ENCODE measurements at places on chromosomes 7 and 10. TPM values are rescaled to one million over a fixed set of nuclear protein-coding genes. Genes with fewer than 3 reads are reported as not detected.

DNA sequence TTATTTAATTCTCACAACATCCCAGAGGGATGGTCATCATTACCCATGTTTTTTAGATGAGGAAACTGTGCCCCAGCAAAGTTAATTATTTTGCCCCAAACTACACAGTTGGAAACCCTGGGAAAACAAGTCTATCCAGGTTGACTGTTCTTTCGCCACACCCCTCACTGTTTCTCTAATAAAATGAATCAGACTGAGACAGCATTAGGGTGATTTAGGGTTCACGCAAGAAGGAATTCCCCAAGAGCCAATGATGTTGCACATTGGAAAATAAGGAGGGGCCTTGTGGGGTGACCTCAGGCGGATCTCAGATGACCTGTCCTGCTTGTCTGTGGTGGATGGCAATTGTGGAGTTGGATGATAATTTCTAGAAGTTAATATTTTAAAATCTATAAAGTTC, 135.7 kb upstream of the TBX20 start:
- no peak overlapping the region for H3K4me3 ChIP-seq
- no peaks in the 10 kb centered on the region for H3K36me3 ChIP-seq
- no peak overlapping the region for H3K27ac ChIP-seq
- H3K27me3 ChIP-seq = peaks cover 6% of the 10 kb centered on the region

GRCh38 chr10:84088626-84089025, 50.7 kb upstream of the GHITM start:
- H3K27ac ChIP-seq = no peak overlapping the region
- peaks cover 45% of the 10 kb centered on the region for H3K27me3 ChIP-seq
- no peaks in the 10 kb centered on the region for H3K36me3 ChIP-seq
- no peak overlapping the region for H3K4me3 ChIP-seq
- DNase-seq = no peak

DNA sequence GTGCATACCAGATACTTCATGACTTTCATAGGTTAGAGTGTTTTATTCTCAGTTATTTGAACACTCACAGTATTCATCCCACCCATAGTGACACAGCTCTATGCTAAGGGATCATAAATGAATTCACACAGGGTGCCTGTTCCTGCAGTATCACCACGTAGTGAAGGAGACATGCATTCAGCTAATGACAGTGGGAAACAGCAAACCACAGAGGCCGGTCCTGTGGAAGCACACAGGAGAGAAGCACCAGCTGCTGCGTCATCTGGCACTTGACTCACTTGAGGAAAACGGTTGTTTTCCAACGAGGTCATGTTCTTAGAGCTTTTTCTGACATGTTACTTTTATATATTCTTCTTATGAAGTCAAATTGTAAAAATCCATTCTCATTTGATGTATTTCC, 73.0 kb downstream of the UBE3C start:
- H3K4me3 ChIP-seq = no peak overlapping the region
- peaks cover 2% of the 10 kb centered on the region for H3K4me1 ChIP-seq
- H3K27ac ChIP-seq = no peak overlapping the region
- H3K27me3 ChIP-seq = no peaks in the 10 kb centered on the region
- DNase-seq = no peak

GRCh38 chr7:71491336-71491735, 359.4 kb downstream of the GALNT17 start:
- H3K36me3 ChIP-seq = no peaks in the 10 kb centered on the region
- DNase-seq = no peak
- H3K27me3 ChIP-seq = no peaks in the 10 kb centered on the region
- no peaks in the 10 kb centered on the region for H3K4me1 ChIP-seq
- no peak overlapping the region for H3K27ac ChIP-seq
- H3K4me3 ChIP-seq = no peak overlapping the region

DNA sequence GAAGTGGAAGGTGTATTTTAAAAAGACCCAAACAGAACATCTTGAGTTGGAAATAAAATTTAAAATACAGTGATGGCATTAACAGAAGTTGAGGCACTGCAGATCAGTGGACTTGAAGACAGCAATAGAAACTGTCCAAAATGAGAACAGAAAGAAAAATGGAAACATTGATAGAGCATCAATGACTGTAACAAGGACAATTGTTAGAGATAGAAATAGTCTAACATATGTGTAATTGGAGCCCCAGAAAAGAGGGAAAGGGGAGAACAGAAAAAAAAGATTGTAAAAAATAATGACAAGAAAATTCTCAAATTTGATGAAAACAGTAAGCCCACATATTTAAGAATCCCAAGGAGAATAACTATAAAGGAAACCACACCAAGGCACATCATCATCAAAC, 29.4 kb downstream of the VKORC1L1 start:
- H3K4me3 ChIP-seq = no peak overlapping the region
- H3K27me3 ChIP-seq = no peaks in the 10 kb centered on the region
- no peak for DNase-seq
- peaks cover 2% of the 10 kb centered on the region for H3K4me1 ChIP-seq

GRCh38 chr7:32586291-32587221, 91.3 kb downstream of the AVL9 start:
- no peaks in the 10 kb centered on the region for H3K27me3 ChIP-seq
- peaks cover 5% of the 10 kb centered on the region for H3K4me1 ChIP-seq
- no peaks in the 10 kb centered on the region for H3K36me3 ChIP-seq
- no peak overlapping the region for H3K4me3 ChIP-seq

DNA sequence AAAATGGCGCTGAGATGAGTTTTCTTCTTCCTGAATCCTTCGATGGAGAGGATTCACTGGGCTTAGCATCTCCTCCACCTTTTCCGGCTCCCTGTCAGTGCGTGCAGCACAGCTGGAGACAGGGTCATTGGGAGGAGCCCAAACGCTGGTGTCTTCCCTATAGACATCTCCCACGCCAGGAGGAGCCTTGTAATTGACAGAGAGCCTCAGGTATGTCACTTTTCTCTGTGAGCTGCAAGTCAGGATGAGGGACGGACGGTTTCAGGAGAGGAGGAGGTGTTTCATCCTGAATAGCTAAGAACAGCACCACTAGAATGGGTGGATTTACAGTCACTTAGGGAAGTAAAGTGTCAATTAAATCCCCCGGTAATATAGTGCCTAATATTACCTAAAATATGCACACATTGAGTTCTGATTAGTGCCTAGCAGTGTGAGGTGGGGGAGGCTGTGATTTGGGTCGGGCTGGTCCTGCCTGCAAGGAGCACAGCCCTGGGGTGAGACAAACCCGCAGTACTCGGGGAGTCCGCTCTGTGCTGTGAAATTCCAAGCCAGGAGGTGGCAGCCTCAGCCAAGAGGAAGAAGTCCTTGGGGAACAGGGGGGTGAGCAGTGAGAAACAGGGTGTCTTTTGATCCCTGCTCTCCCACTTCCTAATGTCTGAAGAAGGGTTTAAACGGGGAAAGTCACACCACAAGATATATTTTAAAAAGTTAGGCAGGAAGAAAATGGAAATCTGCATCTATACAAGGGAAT, 28.2 kb downstream of the IL15RA start:
- no peaks in the 10 kb centered on the region for H3K36me3 ChIP-seq
- H3K4me1 ChIP-seq = peaks cover 14% of the 10 kb centered on the region
- H3K4me3 ChIP-seq = no peak overlapping the region
- no peaks in the 10 kb centered on the region for H3K27me3 ChIP-seq

DNA sequence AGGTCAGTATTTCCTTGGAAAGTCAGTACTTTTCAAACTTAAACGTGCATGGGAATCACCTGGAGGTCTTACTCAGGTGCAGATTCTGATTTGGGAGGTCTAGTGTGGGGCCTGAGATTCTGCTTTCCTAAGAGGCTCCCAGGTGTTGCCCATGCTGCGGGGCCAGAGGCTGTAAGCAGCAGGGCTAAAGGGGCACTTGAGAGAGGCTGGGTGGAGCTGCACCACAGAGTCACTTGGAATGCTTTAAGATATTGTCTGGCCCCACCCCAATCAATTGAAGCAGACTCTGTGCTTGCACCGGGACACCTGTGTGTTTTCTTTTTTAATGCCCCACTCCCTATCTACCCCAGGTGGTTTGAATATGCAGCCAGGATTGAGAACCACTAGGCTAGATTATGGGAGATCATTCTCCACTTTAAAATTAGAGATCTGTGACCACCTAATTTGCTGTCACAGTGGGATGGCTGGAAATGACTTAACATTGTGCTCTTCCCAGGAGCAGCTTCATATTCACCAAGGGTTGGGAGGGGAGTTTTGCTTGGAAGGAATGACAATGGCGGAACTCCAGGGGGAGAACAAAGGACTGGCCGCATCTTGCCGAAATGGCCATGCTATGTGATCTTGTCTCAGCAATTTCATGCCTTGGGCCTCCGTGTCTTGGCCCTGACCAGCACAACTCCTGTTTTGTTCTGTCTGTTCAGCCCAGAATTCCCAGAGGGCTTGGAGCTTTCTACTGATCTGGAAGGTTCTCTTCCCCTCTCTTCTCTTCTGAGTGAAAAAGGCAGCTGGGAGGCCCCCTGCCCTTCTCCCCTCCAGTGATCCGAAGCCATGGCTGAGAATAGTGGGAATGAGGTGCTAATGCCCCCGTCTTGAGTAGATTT, 80.2 kb downstream of the FAM241B start:
- no peaks in the 10 kb centered on the region for H3K4me1 ChIP-seq
- peaks cover 62% of the 10 kb centered on the region for H3K27me3 ChIP-seq
- DNase-seq = no peak
- no peak overlapping the region for H3K27ac ChIP-seq
- H3K4me3 ChIP-seq = no peak overlapping the region

DNA sequence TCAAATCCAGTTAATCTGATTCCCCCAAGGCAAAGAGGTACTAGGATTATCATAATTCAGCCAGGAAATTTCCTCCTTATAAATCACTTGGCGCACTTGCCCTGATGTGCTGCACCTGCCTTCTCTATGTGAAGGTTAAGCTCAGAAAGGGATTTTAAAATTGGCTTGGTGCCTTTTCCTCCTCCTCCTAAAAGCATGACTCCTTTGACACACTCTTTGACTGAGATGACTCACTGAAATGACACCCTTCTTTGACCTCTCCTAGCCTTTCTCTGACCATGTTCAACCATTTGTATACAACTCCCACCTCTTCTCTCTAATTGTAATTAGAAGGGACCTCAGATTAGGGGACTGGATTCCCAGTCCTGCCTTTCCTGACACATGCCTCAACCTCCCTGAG, 46.5 kb downstream of the ABLIM1 start:
- no peaks in the 10 kb centered on the region for H3K27me3 ChIP-seq
- H3K4me3 ChIP-seq = no peak overlapping the region
- H3K4me1 ChIP-seq = peaks cover 18% of the 10 kb centered on the region
- H3K36me3 ChIP-seq = peaks cover 6% of the 10 kb centered on the region

DNA sequence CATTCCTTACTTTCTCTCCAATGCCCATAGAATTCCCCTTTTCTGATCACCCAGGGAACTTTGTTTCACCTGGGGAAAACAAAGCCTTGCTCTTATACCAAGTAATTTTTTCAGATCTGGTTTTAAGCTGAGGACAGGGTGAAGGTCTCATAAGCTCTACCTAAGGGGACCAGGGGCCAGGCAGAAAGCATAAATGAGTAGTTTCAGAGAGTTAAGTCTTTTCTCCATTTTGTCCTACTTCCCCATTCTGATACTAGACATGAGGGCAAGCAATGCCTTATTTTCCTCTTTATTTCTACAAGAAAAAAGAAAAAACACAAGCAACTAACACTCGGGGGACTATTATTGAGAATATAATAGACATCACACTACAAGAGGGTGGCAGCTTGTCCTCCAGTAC, 2.9 kb downstream of the AKR1D1 start:
- H3K27me3 ChIP-seq = peaks cover 9% of the 10 kb centered on the region
- no peak overlapping the region for H3K4me3 ChIP-seq
- H3K36me3 ChIP-seq = no peaks in the 10 kb centered on the region
- DNase-seq = no peak

GRCh38 chr10:71078454-71079145, 133.8 kb upstream of the UNC5B start:
- H3K4me1 ChIP-seq = peaks cover 3% of the 10 kb centered on the region
- peaks cover 32% of the 10 kb centered on the region for H3K27me3 ChIP-seq
- DNase-seq = no peak
- no peak overlapping the region for H3K4me3 ChIP-seq
- no peaks in the 10 kb centered on the region for H3K36me3 ChIP-seq

GRCh38 chr10:43221419-43222209, 45.3 kb downstream of the RASGEF1A start:
- no peak overlapping the region for H3K4me3 ChIP-seq
- DNase-seq = peak; percentile 7
- no peaks in the 10 kb centered on the region for H3K36me3 ChIP-seq
- peaks cover 14% of the 10 kb centered on the region for H3K27me3 ChIP-seq
- H3K27ac ChIP-seq = no peak overlapping the region

ELOVL3 gene
- total RNA-seq = not detected

TEX47 gene
- total RNA-seq = not detected

STK31 gene
- total RNA-seq = 0.80 TPM

UPK3BL1 gene
- 60.2 TPM for total RNA-seq

BLVRA gene
- 26.2 TPM for total RNA-seq

PSMA2 gene
- total RNA-seq = 49.8 TPM

CPA4 gene
- not detected for total RNA-seq

Data from T-helper 17 cell (primary cell).